ENCODE measurements at places on chromosomes 2 and 18.

DNA sequence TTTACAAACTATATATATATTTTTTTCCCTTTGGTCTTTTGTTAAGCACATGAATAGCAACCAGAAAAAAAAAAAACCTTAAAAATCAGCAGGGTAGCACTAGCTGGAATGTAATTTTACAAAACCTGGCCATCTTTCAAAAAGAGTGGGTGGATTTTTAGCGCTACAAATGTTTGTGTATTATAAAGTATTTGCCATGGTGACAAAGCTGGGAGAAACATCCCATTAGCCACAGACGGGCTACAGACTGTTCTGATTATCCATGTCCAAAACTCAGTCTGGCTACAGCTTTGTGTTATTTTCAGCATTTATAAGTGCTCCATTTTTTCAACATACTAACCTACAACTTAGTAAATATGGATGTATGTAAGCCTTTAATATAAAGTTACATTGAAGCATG lies 249.5 kb upstream of the TANK start:
- no peak for DNase-seq

DNA sequence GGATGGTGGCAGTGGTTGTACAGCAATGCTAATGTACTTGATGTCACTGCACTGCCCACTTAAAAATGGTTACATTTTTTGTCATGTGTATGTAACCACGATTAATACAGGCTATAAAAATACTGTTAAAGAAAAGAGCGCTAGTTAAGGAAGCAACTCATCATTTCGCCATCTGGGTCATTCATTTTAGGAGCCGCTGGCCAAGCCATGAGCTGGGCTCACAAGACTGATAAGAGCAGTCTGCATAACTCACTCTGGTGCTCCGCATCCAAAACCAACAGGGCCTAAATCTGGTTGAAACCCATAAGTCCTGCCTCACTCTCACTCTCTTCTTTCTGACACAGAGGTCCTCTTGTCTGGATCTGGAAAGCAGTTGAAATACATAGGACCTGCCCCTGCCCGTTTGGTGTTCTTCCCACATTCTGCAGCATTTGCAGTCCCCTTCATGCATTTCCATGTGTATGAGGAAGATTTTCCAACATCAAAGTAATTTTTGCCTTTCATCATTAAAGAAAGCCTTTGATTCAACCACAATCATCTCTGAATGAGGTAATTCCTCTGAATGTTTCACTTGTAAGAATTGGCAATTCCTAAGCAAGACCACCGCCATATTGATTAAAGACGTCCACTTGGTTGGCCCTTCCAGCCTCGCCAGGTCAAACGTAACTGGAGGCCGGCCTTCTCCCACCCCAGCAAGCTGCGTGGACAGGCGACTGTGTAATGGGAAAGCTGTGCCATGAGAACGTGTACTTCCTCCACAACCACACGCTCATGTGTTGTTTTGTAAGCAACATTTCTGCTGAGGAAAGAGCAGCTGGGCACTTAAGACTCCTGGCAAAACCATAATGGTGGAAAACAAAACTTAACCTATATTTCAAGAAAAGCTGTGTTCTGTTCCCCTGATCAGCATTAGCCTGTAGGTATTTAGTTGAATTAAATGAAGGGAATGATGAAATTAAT lies 112.2 kb downstream of the VAPA start:
- no peak for DNase-seq

- no peak for DNase-seq
These were observed 619 bp downstream of the GALM start for GRCh38 chr2:38666556-38666910.

- DNase-seq, result no peak
These were observed 319.8 kb downstream of the FBXO15 start for GRCh38 chr18:73827801-73828200.

GRCh38 chr18:48488388-48488850 lies 50.4 kb upstream of the CTIF start:
- no peak for DNase-seq

GRCh38 chr2:217222309-217222910 lies 362.5 kb upstream of the TNP1 start:
- no peak for DNase-seq

Data from NCI-H1092 treated with DMSO at 0.1 percent for 48 hours (cell line).